ENCODE measurements at places on chromosomes 6 and 20. TPM values are rescaled to one million over a fixed set of nuclear protein-coding genes. Genes with fewer than 3 reads are reported as not detected.

OVOL2 gene
- total RNA-seq: 2.0 TPM

ADGRB3 gene
- total RNA-seq: not detected

CTSZ gene
- total RNA-seq: 138 TPM

RIPPLY2 gene
- total RNA-seq: not detected

FRMD1 gene
- total RNA-seq: not detected

TRIM38 gene
- 6.8 TPM for total RNA-seq

CHD6 gene
- total RNA-seq: 28.2 TPM

RRAGD gene
- 8.0 TPM for total RNA-seq

C20orf96 gene
- 0.83 TPM for total RNA-seq

SYNDIG1 gene
- 17.5 TPM for total RNA-seq

FRK gene
- 6.2 TPM for total RNA-seq

Data from mammary epithelial cell (primary cell).